ENCODE measurements at places on chromosomes 5 and 9.

DNA sequence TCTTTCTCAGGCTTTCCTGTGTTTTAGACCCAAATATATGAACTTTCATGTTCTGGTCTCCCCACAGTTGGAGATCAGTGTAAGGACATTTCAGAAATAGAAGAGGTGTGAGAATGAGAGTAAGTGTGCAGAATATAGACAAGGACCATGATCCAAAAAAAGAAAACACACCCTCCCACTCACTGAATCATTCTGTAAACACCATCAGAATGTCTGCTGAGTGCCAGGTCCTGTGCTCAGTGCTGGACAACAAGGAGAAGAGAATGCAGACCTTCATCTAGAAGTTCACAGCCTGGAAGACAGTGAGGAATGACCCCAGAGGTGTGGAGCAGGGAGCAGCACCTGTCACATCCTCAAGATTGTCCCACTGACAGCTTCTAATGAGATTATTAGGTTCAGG lies 19.1 kb upstream of the SH3RF2 start:
- no peak for DNase-seq

DNA sequence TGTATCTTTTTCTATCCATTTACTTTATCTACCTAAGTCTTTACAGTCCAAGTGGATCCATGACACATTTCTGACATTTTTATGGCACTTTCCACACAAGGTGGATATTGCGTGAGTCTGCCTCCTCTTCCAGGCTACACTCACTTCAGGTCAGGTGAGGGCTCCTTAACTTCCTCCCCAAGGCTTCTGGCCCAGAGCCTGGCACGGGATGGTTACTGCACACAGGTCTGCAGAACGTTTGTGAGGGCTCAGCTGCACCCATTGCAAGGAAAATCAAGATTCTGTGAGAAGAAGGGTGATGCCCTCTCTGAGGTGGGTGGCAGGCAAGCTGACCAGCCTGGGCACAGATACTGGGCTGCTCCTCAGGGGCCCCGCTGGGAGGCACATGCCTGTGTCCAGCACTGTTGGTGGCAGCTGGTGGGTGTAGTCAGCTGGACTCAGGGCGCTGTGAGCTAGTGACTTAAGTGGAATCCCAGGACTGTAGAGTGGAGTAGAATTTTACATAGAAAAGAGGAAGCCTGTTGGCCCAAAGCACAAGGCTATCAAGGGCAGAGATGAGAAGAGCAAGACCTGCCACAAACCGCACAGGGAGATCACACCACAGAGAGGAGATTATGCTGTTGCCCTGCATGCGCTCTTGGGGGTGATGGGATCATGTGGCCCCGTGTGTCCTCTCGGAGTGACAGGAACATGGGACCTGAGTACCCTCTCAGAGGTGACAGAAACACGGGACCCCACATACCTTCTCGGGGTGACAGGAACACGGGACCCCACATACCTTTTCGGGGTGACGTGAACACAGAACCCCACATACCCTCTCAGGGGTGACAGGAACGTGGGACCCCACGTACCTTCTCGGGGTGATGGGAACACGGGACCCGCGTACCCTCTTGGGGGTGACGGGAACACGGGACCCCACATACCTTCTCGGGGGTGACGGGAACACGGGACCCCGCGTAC lies 21.3 kb downstream of the AHRR start:
- no peak for DNase-seq

GRCh38 chr9:16386007-16386826 lies 484.3 kb downstream of the BNC2 start:
- DNase-seq: no peak

DNA sequence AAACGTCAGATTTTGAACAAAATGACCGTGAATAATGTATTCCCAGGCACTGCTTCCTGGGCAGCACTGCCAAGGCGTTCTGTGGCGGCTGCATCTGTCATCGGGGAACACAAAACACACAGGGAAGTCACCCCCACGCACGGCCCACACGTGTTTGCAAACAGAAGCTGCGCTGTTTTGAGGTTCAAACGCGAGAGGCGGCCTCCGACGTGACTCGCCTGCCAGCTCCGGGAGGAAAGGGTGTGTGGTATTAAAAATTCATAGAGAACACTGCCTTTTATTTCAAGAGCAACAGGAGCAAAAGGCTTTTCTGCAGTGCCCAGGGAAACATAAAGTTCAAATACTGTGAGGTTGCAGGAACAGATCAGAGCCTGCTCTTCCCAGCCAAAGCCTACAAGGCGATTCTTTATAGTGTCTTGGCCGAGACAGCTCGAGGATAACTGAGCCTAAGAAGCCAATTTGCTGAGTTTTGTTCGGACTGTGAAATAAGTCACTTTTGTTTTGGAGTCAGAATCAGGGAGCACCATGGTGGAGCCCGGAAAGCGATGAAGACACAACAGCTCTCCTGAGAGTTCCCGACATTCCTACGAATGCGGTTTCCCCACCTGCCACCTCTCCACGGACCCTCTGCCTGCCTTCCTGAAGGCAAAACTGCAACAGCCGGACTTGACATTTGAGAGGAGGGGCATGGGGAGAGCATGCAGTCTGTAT lies 115.3 kb upstream of the IRX2 start:
- no peak for DNase-seq

GRCh38 chr9:95726756-95727155 lies 148.7 kb upstream of the ERCC6L2 start:
- DNase-seq: no peak

DNA sequence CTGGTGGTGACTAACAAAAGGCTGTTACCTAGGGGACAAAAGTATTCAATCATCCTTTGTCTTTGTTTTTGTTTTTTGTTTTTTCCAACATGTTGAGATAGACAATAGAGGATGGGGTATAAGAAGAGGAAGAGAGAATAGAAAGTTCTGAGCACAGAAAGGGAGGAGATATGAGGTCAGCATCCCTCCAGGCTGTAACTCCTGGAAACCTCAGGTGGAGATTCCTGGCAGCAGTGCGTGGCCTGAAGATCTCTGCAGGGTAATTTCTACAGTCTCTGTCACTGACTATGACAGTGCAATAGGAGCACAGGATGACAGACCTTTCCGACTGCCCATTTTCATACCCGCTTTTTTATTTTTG lies 112.1 kb downstream of the ADRB2 start:
- no peak for DNase-seq

DNA sequence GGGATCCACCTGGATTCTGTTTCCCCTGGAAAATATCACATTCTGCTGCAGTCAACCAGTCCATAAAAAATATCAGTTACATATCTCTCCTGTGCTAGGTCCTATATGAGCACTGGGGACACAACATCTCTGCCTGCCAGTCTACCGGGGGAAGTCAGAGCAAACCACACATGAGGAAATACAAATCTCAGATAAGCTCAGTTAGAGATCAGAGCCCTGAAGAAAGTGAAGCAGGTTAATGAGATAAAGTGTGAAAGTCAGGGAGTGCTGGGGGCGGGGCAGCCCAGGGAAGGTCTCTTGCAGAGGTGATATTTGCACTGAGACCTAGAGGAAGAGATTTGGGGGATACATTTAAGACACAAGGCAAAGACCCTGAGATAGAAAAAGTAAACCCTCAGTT lies 67.8 kb upstream of the SLC1A1 start:
- no peak for DNase-seq

- DNase-seq: no peak
Measured at GRCh38 chr5:136034984-136035383, 6.2 kb downstream of the TGFBI start.

GRCh38 chr9:70881333-70881732 lies 240.1 kb downstream of the TRPM3 start:
- no peak for DNase-seq

- no peak for DNase-seq
Measured at GRCh38 chr5:128378196-128378595, 159.8 kb downstream of the FBN2 start.

DNA sequence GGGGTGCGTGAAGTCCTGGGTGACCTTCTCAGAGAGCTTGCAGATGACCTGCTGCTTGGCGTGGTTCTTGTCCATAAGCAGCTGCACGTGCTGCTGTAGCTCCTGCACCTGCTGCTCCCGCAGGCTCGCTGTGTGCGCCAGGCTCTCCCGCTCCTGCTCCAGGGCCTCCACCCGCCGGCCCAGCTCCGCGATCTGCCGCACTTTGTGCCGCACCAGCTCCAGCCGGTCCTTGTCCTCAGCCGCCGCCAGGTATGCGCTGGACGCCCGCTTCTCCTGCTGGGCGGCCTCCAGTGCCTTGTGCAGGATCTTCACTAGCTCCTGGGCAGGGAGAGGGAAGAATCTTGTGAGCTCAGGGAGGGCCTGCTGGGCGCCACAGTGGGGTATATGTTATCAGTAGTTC lies 28.5 kb upstream of the CORO2A start:
- DNase-seq: no peak

- DNase-seq: no peak
Measured at GRCh38 chr9:21806644-21807043, 4.2 kb downstream of the MTAP start.

- no peak for DNase-seq
Measured at GRCh38 chr5:159471904-159472303, 141.6 kb upstream of the IL12B start.

- no peak for DNase-seq
Measured at GRCh38 chr5:138565100-138565821, 9.9 kb downstream of the HSPA9 start.

GRCh38 chr5:2464141-2464540 lies 287.3 kb downstream of the IRX2 start:
- no peak for DNase-seq

- DNase-seq: no peak
Measured at GRCh38 chr5:76391014-76391413, 12.1 kb upstream of the IQGAP2 start.

DNA sequence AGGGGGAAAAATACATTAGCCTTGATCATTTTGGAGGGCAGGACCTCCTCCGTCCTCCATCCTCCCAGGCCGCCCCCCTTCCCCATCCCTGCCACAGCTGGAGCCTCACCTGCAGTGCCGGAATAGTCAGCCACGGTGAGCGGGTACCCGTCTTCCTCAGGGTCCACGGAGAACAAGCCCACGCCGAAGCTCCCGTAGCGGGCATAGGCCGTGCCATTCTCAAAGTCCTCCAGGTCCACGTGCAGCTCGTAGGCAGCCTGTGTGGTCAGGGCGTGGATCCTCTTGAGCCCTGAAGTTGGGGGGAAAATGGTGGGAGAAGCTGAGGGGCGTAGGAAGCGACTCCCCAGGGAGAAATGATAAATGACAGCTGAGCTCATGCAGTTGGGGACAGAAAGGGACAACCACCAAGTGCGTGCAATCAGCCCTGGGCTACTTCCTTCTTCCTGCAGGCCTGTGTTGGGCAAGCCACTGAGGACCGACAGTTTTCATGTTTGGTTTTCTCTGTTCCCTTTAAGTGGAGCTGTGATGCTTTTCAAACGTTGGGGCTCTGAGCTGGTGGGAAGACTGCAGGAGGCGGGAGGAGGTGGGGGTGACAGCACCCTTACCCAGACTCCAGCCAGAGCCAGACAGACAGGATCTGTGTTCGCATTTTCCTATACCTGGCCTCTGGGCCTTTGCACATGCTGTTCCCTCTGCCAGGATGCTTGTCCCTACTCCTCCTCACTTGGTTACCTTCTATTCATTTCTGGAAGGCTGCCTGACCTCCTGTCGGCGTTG lies 8.7 kb upstream of the QRFP start:
- DNase-seq: no peak

- DNase-seq: no peak
Measured at GRCh38 chr9:82938426-82939218, 124.3 kb downstream of the RASEF start.

GRCh38 chr5:171798418-171798817 lies 12.8 kb downstream of the SMIM23 start:
- DNase-seq: no peak

GRCh38 chr9:119526698-119527097 lies 157.5 kb upstream of the BRINP1 start:
- DNase-seq: no peak

- DNase-seq: no peak
Measured at GRCh38 chr5:142886211-142886610, 116.0 kb downstream of the ARHGAP26 start.

- no peak for DNase-seq
Measured at GRCh38 chr9:129923589-129923988, 88.3 kb downstream of the USP20 start.

DNA sequence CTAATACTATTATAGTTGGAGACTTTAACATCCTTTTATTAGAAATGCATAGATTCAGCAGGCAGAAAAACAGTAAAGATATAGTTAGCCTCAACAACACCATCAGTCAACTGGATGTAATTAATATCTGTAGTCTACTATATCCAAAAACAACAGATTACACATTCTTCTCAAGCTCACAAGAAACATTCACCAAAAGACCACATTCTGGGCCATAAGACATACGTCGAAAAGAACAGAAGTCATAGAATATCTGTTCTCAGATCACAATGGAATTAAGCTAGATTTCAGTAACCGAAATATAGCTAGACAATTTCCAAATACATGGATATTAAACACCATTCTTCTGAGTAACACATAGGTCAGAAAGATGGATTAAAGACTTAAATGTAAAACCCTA lies 336.6 kb upstream of the RPS23 start:
- DNase-seq: no peak

- no peak for DNase-seq
Measured at GRCh38 chr5:80864706-80865435, 95.3 kb upstream of the RASGRF2 start.

- DNase-seq: no peak
Measured at GRCh38 chr5:95728494-95729114, 2.5 kb upstream of the RHOBTB3 start.

DNA sequence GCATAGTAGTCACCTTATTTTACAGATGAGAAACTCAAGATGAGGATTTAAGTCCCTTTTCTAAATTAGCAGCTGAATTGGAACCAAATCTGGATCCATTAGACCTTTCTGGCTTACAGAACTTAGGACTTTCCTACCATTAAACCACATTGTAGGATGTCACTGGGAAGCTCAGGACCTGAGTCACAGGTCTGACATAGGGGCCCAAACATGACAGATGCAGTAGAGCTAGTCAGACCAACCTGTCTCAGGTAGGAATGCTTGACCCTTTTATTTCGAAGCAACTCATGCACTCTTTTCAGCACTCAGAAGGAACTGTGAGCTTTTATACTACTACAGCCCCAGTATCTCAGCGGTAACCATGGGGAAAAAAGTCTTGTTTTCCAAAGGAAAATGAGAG lies 2.6 kb downstream of the RAB24 start:
- no peak for DNase-seq

DNA sequence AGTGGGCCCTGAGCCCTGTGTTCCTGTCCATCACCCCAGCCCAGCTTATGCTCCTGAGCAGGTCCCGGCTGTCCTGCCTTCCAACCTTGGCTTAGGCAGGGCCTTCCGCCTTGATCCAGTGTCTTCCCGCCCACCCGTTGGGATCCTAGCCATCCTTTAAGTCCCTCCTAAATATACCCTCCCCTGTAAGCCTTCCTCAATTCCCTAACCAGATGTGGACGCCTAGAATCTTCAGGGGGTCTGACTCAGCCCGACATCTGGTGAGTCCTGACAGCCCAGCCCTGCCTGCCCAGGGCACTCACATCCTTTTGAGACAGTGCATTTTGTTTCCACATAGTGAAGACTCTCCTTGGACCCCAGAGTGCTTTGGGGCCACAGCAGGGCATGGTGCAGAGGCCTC lies 23.7 kb downstream of the SLC6A7 start:
- DNase-seq: no peak

DNA sequence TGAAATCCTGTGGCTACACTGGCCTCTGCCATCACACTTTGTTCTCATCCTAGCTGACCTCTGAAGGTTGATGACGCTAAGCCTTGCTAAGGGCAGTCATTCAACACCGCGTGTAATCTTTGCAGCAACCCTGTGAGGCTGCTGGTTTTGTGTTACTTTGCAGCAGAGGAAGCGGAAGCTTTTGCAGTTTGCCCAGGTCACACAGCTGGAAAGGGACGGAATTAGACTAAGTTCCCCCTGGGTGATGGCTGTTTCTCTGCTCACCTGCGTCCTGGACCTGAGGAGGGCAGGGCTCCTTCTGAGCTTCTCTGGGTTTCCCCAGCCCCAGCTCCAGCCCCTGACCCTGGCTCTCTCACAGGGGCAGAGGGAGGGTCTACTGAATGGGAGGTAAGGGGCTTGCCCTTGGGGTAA lies 7.3 kb upstream of the SLC25A51 start:
- DNase-seq: no peak
